ENCODE measurements at places on chromosomes 3 and 15. TPM values are rescaled to one million over a fixed set of nuclear protein-coding genes. Genes with fewer than 3 reads are reported as not detected.

Gene CACNA2D2
- total RNA-seq, result 0.21 TPM

DNA sequence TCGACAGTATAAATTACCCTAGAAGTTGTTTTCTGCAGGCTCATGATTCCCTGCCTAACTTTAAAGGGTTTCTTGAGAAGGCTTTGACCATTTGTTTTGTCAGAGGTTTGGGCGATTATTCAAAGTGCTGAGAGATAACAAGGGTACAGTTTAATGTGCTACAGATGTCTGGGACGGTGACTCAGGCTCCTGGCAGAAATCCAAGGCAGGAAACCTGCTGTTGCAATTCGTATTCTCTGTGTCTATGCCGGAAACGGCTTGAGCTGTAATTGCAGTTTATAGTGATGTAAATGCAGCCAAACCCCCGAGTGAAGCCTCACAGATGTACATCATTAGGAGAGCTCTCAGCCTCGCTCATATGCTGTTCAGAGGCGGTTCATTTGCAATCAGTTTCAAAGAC lies 65.6 kb downstream of the SYNPR start:
- peak; percentile 4 for DNase-seq

DNA sequence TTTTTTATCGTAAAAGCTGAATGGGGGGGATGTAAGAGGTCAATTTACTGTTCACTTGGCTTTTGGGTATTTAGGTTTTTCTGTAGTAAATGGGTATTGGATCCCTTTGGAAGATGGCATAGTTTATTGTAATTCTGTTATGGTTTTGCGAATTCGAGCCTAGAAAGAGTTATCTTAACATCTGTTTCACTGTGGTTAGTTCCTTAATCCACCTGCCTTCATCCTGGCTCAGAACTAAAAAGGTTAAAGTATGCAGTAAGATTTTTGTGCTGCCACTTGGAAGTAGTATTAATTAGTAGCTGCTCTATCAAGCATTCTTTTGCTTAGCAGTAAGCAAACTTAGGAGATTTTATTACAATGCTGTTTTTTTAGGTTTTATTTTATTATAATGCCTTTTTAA lies 62.4 kb downstream of the ARIH1 start:
- DNase-seq, result no peak

GRCh38 chr3:102141928-102142239 lies 292.6 kb downstream of the NFKBIZ start:
- DNase-seq, result no peak

DNA sequence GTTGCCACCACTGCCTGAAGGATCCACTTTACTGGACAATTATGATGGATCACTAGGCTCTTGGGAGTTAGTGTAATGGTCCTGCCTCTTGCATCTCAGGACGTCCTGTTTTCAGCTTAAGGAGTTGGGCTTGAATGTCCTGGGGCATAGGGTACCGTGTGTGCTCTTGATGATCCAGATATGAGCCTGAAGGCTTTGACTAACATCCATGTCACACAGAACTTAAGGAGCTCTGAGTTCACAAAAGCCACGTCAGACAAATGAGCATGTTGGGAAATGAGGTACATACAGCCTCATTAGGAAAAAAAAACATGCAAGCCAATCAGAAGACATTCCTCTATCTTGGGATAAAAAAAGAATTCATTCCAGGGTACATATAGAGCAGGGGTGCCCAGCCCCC lies 40.8 kb downstream of the CA12 start:
- no peak for DNase-seq

Gene SATB1
- 2.7 TPM for total RNA-seq

Gene CCDC13
- total RNA-seq, result not detected

GRCh38 chr3:169085827-169086226 lies 577.7 kb downstream of the MECOM start:
- DNase-seq, result no peak

Gene OR5K2
- total RNA-seq, result not detected

Measured in OCI-LY7 (cell line).